ENCODE measurements at places on chromosomes 16 and 17. TPM values are rescaled to one million over a fixed set of nuclear protein-coding genes. Genes with fewer than 3 reads are reported as not detected.
A peak's percentile ranks its signal among the peaks of the same experiment; 100 is the strongest.

DNA sequence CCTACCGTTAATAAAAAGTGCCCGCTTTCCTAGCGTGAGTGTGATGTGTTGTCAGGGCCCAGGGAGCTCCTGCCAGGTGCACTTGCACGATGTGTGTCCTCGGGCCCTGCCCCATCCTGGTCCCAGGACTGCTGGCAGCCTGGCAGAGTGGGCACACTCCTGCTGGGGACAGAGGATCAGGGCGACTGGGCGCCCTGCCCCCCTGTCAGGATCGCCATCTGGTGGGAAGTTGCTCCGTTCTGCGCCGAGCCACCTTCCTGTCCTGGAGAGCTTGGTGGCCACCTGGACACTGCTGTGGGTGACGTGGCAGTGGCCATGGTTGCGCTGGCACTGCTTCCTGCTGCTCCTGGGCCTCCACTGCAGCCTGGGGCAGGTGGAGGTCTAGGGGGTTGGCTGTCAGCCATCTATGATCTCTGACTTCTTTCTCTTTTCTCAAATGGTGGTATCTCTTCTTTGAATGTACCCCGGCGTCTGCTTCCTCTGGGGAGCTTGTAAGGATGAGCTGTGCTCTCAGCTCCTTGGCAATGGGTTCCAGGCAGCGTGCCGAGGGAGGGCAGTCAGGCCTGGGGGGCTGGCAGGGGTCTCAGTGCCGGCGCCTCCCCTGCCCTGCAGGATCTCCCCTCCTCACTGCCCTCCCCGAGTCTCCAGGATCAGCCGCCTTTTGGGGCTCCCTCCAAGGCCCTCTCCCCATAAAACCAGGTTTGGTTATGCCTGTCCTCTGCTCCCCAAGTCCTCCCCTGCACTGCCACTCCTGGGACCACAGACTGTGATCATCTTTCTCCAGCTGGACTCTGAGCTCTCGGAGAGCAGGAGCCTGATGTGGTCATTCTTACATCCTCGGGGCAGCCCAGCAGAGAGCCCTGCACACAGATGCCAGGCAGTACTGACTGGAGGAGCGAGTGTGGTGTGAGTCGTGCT is 76.9 kb downstream of the AMFR start:
- no peak for DNase-seq

DNA sequence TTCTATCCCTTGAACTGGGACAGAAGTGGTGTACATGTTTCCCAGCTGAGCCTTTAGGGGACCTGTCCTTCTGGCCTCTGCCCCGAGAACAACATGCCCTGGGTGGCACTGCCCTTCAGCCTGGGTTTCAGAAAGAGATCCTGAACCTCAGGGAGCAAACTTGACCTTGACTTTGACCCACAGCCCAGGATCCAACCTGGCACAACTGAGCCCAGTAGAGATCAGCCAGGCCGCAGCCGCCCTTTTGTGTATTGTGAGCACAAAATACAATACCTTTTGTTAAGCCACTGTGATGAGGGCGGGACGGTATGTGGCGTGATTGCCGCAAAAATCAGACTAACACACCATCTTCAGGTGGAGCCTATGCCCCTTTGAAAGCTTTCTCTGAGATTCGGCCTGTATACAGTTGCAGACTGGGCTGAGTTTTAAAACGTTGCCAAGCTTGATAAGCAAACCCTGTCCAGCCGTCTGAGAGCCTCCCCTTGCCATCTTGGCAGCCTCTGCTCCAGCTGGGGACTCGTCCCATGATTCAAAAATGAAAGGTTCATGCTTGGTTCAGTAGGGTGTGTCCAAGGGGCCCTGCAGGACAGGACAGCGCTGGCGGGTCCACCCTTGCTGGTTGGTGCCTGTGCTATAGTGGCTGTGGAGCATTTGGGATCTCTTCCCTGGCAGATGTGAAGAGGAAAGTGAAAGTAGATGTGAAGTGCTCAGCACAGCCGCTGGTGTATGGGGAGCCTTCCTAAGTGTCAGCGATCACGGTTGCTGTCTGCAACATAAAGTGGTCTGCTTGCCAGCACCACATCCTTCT is 40.3 kb downstream of the FOXL1 start:
- DNase-seq: peak; percentile 16

GRCh38 chr17:64358261-64358788 is 32.3 kb downstream of the PECAM1 start:
- no peak for DNase-seq

DNA sequence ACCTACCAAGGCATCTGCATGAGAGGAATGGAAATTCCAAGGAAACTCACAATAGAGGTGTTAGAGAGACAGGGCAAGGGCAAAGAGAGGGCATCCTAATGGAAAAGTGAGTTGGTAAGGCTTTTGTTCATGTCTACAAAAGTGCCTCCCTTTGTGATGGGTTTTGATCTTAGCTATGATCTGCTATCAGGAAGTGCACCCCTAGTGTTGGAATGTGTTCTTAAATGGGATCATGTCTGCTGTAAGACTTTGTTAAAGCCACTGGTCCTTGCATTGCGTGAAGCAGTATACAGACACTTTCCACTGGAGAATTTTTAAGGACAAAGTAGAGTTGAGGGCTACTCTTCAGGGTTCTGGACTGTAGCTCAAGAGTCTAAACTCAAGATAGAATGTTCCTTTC is 92.0 kb downstream of the MAP2K6 start:
- no peak for DNase-seq

- no peak for DNase-seq
Measured at GRCh38 chr17:79992649-79993389, 42.9 kb downstream of the TBC1D16 start.

GRCh38 chr17:11598274-11599221 is at the start of gene DNAH9:
Gene DNAH9, plus strand, starts transcription at chr17:11598470. Its CDS starts 29 bp downstream, at chr17:11598499.
- DNase-seq: peak; percentile 89

Gene ZKSCAN2
- 9.2 TPM for polyA plus RNA-seq

Gene CACNG5
- not detected for polyA plus RNA-seq

Data from right lung (tissue), 10 donors.